ENCODE measurements at places on chromosomes 7 and 10.

DNA sequence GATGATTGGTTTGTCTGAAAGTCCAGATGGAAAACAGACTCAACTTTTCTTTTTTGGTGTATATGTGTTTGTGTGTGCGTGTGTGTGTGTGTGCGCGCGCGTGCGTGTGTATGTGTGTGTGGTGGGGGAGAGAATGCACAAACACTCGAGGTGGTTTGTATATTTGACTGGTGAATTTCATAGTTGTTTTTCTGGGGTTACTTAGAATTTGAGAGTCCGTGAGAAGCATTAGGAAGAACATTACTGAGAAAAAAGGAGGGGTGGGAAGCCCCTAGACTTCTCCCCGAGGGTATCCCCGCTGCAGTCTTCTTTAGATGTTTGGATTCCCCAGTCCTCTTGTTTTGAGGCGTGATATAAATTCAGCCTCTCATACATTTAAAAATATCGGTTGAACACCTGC lies 6.0 kb downstream of the CAMK1D start:
- DNase-seq = no peak

GRCh38 chr7:151240942-151241754 lies 7.3 kb downstream of the SMARCD3 start:
- no peak for DNase-seq

GRCh38 chr7:5478568-5479430 lies 55.2 kb upstream of the TNRC18 start:
- no peak for DNase-seq

- no peak for DNase-seq
These were observed 2.2 kb upstream of the DNA2 start for GRCh38 chr10:68474021-68474420.

- DNase-seq = no peak
These were observed 60.9 kb downstream of the LRMDA start for GRCh38 chr10:75492173-75492925.

- DNase-seq = no peak
These were observed 300.5 kb downstream of the TCERG1L start for GRCh38 chr10:131010965-131011575.

DNA sequence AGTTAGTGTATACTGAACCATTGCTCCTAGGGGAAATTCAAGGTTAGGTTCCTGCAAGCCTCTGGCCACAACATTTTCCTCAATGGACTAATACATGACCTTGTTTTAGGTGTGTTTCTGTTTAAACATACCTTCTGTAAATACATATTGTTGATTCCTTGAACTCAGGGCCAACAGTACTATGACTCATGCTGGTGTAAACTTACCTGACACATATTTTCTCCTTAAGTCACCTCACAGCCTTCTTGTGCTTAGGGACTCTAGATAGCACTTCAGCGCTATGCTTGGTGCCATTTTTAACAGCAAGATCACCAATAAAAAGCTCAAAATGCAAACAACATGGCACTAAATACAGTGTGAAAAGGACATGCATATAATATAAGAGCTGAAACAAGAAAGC lies 176.4 kb downstream of the TAX1BP1 start:
- no peak for DNase-seq

DNA sequence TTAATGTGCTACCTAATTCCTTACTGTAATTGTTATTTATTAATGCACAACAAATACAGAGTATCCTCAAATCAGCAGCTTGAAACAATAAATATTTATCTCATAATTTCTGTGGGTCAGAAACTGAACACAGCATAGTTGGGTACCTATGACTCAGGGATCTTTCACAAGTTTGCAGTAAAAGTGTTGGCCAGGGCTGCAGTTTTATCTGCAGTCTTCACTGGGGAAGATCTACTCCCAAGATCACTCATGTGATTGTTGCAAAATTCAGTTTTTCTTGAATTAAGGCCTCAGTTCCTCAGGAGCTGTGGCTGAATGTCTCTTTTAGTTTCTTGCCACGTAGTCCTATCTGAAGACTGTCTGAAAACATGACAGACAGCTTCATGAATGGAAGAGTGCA lies 237.8 kb downstream of the ZWINT start:
- no peak for DNase-seq

- no peak for DNase-seq
These were observed 17.4 kb downstream of the ITGB1 start for GRCh38 chr10:32940321-32941301.

DNA sequence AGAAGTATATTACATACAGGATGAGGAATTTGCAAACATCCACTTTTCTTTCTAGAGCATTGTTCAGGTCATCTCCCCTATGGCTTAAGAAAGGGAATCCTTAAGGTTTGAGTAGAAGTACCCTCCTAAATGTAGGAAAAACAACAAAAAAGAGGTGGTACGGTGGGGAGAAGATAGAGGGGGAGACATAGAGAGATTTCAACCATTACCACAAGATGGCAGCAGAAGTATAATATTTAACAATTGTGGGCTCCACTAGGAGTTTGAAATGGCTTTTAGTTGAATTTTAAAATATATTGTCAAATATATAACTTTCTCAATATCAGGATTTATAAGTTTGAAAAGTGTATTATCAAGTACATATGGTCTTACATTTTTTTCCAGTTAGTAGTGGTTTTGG lies 72.7 kb upstream of the PRKG1 start:
- peak; percentile 0 for DNase-seq

GRCh38 chr7:491292-491957 lies 28.2 kb downstream of the PDGFA start:
- DNase-seq = no peak

GRCh38 chr7:94375691-94376090 lies 19.0 kb upstream of the COL1A2 start:
- no peak for DNase-seq

DNA sequence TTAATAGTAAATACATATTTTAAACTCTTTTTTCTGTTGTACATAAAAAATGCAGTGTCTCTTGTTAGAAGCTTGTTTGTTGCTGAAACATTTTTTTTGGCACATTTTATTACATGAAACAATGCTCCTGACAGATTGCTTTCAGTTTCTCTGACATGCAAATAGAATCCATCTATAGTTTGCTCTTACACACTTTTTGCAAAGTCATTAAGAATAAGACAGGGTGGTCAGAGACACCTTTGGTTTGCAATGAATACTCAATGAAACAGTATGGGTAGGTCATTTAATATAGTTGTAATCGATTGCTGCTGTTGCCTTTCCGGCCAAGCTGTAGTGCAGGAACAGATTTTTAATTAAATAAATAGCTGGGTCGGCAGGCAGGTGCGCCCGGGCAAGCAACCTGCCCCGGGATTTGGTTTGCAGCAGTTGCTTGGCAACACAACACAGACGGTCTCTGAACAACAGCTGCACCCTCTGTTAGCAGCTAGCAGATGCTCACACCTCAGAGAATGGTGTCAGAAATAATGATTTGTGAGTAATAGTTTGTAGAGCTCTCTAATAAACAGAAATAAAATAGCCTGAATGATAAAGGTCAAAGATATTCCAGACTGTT lies 115.7 kb upstream of the CACNA2D1 start:
- peak; percentile 96 for DNase-seq

- no peak for DNase-seq
These were observed 71.0 kb downstream of the NRP1 start for GRCh38 chr10:33263453-33263852.

DNA sequence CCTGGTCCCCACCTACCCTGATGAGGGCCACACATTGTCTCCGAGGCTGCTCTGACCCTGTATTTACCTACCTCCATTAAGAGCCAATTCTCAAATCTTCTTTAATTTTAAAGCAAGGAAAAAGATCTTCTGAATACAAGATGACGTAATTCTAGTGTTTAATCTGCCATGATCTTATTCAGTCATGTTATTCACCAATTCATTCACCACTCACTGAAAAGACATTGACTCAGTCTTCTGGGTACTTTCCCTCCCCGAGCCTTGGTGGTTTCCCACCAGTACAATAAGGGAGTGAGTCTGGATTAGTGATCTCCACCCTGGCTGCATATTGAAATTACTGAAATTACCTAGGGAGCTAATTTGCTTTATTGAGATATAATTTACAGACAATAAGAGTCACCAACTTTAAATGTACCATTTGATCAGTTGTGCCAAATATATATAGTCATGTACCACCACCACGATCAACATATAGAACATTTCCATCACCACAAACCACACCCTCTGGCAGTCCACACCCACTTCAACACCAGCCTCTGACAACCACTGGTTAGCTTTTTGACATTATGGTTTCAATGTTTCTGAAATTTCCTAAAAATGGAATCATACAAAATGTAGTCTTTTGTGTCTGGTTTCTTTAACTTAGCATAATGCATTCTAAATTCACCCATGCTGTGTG lies 117.5 kb upstream of the UNC5B start:
- no peak for DNase-seq

- DNase-seq = no peak
These were observed 48.4 kb downstream of the ASB13 start for GRCh38 chr10:5618042-5618441.

GRCh38 chr7:31002256-31002655 lies 38.5 kb downstream of the GHRHR start:
- DNase-seq = no peak

- DNase-seq = no peak
These were observed 463.6 kb downstream of the ZWINT start for GRCh38 chr10:55897490-55897921.

DNA sequence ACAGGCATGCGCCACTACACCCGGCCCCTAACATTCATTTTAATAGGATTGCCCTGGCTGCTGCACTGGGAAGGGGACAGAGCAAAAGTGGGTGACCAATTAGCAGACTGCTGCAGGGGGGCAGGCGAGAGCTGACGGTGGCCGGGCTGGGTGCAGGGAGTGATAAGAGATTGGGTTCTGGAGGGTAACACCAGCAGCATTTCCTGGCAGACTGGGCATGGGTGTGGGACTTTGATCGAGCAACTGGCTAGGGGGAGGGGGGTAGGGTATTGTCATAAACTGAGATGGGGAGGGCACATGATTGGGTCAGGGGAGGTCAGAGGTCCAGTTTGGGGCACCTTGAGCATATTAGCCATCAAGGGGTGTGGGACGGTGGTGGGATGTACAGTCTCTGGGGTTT lies 20.2 kb upstream of the AMZ1 start:
- DNase-seq = no peak

DNA sequence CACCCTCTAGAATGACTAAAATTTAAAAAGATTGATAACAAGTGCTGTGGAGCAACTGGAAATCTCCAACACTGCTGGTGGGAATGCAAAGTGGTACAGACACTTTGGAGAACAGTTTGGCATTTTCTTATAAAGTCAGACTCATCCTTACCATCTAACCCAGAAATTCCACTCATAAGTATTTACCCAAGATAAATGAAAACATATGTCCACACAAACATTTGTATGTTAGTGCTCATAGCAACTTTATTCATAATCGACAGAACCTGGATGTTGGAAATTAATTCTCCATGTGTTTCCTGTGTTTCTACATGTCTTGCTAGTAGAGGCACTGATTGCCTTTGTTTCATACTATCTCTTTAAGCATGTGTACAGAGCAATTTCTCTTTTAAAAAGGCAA lies 282.4 kb downstream of the AHR start:
- DNase-seq = no peak

DNA sequence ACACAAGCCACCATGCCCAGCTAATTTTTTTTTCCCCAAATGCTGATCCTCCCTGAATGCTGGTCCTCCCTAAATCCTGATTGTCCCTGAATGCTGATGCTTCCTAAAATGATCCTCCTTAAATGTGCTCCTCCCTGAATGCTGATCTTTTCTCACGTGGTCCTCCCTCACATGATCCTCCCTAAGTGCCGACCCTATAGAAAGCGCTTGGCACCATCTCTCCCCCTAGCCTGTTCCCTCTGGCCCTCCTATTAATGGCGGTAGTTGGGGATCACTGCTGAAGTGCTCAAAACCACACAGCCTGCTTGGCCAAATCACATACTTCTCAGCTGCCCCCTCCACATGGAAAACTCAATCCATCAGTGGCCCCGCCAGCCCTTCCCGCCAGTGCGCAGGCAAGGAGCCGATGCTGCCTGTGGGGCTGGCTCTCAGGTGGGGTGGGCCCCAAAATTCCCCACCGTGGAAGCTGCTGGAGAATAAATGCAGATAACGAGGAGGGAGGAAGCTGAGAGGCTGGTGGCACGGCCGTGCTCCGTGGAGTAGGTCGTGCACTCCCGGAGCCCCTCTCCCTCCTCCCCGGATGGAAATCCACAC lies 42.9 kb downstream of the COL26A1 start:
- no peak for DNase-seq

GRCh38 chr10:49056356-49056755 lies 59.0 kb downstream of the VSTM4 start:
- DNase-seq = no peak

GRCh38 chr7:16571941-16572340 lies 45.3 kb downstream of the LRRC72 start:
- no peak for DNase-seq

GRCh38 chr10:60044971-60045370 lies 138.6 kb upstream of the CCDC6 start:
- no peak for DNase-seq

DNA sequence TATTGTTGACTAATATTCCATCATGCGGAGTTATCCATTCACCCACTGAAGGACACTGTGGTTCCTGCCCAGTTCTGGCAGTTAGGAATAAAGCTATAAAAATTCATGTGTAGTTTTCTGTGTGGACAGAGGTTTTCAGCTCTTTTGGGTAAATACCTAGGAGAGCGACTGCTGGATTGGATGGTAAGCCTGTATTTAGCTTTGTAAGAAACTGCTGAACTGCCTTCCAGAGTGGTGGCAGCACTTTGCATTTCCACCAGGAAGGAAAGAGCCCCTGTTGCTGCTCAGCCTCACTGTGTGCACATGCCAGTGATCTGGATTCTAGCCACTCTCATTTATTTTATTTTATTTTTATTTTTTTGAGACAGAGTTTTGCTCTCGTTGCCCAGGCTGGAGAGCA lies 14.2 kb downstream of the ZNF775 start:
- DNase-seq = no peak

GRCh38 chr10:124685261-124685660 lies 58.9 kb downstream of the FAM53B start:
- DNase-seq = no peak

DNA sequence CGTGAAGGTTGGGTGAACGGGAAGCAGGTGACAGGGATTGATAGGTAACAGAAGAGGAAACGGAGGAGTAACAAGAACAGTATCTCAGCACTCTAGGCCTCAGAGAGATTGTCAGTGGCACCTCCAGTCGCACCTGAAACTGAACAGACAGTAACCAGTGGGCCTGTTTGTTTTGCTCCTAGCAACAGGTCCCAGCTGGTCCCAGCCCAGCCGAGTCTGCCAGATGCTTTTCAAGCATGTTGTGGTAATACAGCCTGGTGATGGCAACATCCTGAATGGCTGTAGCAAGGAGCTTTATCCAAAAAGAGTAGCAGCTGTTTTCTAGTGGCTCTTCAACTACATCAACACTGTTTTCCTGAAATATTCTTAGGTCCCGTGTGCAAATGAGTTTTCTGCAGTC lies 4.7 kb downstream of the CACNB2 start:
- DNase-seq = no peak

Data from NCI-H748 treated with DMSO at 0.1 percent for 48 hours (cell line).